ENCODE measurements at places on chromosomes 7 and 10.

- DNase-seq, result peak; percentile 90
Observed at GRCh38 chr7:106848851-106849442, 16.1 kb upstream of the PIK3CG start.

- no peak for DNase-seq
Observed at GRCh38 chr10:67934336-67934735, 49.9 kb downstream of the SIRT1 start.

GRCh38 chr10:110498087-110498981 lies 627 bp downstream of the DUSP5 start:
- DNase-seq, result no peak

- no peak for DNase-seq
Observed at GRCh38 chr10:125455855-125456254, 227.1 kb downstream of the TEX36 start.

- DNase-seq, result peak; percentile 37
Observed at GRCh38 chr7:78587443-78588044, 789.0 kb downstream of the PHTF2 start.

GRCh38 chr10:60905580-60905979 lies 38.4 kb downstream of the RHOBTB1 start:
- peak; percentile 6 for DNase-seq

GRCh38 chr10:125158275-125158600 lies 2.1 kb downstream of the CTBP2 start:
- no peak for DNase-seq

GRCh38 chr7:919924-920341 lies 34.5 kb downstream of the ADAP1 start:
- DNase-seq, result no peak

DNA sequence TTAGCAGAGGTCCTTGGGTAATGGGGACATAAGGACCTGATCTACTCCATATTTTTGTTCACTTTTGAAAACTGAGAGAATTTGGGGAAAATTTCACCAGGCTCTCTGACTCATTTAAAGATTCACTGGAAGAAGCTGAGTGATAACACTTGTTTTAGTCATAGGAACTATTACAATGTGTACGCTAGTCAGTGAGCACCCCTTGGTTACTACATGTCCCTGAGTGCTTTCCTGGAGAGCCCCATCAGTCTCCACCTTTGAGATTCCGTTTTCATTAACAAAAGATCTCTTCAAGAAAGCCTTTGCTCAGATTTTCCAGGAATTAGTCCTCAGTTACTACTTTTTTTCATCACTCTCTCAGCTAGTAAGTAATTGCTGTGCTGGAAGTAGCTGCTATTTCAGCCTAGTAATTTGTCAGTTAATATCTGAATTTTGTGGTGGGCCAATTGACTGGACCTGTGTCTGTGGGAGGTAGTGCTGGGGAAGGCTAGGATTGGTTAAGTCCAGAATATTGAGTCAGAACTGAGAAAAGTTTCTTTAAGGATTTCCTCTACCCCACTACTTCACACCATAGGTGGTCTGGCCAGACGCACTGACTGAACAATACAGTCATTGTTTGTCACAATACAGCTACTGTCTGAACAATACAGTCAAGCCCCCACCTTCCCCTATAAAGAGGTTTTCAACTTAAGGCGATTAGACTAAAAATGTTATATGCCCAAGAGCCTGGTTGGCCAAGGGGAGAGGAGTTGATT lies 235.0 kb downstream of the CCDC7 start:
- DNase-seq, result no peak

- no peak for DNase-seq
Observed at GRCh38 chr7:128914566-128915151, 4.2 kb upstream of the KCP start.

DNA sequence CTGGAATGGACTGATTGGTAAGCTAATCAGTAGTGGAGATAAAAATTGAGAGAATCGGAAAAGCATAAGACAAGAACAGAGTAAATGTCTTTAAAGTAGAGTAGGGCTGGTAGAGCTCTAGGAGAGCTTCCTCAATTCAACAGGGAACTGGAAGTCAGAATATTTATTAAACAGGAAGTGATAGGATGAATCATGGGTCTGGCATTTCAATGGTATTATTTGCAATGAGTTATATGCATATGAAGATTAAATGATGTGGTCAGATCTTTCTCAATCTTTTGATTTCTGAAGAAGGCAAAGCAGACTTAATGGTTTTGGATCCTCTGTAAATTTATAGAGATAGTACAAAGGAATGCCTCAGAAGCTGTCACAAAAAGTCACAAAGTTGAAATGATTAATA lies 349.0 kb downstream of the HPSE2 start:
- peak; percentile 47 for DNase-seq

GRCh38 chr10:71236286-71236685 lies 23.9 kb downstream of the UNC5B start:
- peak; percentile 13 for DNase-seq

GRCh38 chr7:39681887-39682441 lies 58.6 kb downstream of the RALA start:
- DNase-seq, result no peak

GRCh38 chr10:79399223-79399831 lies 46.1 kb downstream of the ZCCHC24 start:
- DNase-seq, result peak; percentile 97

- DNase-seq, result no peak
Observed at GRCh38 chr10:114649217-114649903, 8.7 kb downstream of the ABLIM1 start.

DNA sequence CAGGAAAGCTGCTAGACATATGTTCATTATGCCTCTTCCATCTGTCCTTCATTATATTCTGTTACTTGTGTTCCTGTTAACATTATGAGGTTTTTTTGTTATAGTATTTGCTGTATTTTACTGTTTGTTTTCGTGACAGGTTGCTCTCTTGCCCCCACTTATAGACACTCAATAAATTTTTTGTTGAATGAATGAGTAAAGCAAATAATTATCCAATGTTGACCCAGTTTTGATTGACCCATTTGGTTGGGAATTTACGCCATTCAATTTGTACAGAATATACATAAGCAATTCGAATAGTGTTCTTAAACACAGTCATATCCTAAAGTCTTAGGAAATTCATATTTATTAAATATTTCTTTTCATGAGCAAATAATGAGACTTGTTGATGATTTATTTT lies 11.8 kb downstream of the CCSER2 start:
- no peak for DNase-seq

GRCh38 chr7:101537205-101537604 lies 91.9 kb downstream of the MYL10 start:
- peak; percentile 66 for DNase-seq

DNA sequence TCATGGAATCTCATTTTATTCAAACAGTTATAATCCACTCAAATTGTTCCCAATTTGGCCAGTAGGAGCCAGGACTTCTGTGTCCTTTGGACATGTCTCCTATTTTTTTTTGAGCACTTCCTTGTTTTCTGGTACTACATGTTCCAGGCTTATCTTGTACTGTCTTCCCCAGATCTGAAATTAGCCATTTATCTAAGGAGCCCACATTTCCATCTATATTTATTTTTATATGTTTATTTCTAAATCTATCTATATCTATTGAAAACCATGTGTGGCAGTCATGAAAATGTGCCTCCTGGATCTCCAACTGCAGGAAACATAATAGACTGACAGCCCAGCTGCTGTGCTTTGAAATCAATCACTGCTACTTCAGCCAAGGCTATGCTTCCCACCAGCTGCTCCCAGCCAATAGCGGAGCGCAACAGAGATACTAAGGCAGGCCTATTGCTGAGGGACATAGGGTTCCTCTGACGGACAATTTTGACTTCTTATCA lies 147.1 kb downstream of the LRRC4 start:
- no peak for DNase-seq

- DNase-seq, result no peak
Observed at GRCh38 chr10:45382591-45382990, 8.6 kb downstream of the ALOX5 start.

DNA sequence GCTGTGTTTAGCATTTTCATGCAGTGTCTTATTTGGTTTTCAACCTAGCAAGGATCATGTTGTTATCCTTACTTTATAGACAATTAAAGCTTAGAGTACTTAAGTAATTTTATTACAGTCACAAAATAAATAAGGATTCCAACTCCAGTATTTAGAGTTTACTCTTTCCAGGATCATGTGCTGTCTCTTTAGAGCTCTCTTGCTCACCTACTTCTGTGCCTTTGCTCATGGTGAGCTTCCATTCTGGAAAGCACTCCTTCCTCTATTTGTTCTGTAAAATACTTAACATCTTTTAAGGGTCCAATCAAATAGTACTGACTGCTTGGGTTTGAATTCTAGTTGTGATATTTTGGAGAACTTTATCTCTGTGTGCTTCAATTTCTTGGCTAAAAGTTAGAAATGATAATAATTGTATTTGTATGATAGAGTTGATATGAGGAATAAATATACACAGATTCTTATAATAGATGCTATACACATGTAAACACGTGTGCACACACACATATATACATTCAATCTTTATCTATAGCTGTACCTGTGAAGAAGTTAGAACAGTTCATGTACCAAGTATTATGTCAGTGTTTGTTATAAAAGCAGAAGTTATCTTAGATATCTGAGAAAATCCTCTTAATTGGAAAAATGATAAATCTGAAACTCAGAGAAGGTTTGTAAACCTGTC lies 18.2 kb upstream of the CALCR start:
- no peak for DNase-seq

GRCh38 chr10:129878835-129879234 lies 85.2 kb downstream of the EBF3 start:
- DNase-seq, result no peak

DNA sequence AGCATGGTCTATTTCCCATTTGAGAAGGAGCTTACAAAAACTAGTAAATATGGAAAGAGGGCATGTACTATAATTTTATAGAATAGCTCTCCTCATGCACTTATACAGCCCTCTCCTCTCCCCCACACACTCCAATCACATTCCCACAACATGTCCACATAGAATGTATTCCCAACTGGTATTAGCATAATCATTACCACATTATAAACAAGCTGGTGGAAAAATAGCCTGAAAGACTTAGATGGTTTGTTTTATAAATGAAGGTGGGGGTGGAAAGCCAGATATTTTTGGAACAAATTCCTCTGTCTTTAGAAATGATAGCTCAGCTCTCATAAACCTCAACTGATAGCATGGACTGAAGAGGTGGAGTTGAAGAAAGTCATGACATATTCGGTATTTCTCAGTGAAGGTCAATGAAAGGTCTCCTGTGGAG lies 410.1 kb downstream of the SUGCT start:
- DNase-seq, result no peak

GRCh38 chr7:29565982-29566746 lies 2.5 kb downstream of the PRR15 start:
- peak; percentile 7 for DNase-seq

DNA sequence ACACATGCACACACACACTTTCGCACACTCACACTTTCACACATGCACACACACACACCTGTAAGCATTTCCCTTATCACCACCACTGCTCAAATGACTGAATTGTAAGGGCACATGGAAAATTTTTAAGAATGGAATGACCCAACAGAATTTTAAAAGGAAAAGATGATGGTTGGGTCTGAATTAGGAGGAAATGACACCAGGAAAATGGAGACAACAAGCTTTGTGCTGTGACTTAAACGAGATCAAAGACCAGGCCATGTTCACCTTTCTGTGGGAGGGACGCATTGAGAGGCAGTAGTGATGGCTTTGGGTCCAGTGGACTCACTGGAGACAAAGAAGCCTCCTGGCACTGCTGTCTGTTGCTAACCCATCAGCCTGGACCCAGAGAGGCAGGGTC lies 16.7 kb upstream of the C10orf71 start:
- DNase-seq, result no peak

GRCh38 chr10:118904286-118904685 lies 125.2 kb upstream of the NANOS1 start:
- no peak for DNase-seq

DNA sequence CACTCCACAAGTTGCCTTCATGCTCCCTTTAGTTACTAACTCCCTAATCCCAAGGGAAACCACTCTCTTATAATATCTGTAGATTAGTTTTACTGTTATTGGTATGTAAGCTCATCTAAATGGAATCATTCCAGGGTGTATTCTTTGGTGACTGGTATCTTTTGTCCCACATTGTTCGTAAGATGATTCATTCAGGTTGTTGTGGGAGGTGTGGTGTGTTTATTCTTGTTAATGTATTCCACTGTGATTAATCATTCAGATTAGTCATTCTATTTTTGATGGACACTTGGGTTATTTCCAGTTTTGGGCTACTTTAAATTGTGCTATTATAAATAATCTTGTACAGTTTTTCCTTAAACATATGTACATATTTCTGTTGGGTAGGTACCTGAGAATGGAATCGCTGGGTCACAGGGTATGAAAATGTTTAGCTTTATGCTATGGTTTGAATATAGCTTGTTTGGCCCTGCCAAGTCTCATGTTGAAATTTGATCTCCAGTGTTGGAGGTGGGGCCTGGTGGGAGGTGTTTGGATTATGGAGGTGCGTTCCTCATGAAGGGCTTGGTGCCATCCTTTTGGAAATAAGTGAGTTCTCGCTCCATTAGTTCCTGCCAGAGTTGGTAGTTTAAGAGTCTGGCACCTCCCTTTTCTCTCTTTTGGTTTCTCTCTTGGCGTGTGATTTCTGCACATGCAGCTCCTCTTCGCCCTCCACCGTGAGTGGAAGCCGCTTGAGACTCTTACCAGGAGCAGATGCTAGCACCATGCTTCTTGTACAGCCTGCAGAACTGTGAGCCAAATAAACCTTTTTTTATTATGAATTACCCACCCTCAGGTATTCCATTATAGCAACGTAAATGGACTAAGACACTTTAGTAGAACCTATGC lies 13.8 kb downstream of the BTRC start:
- DNase-seq, result peak; percentile 84

DNA sequence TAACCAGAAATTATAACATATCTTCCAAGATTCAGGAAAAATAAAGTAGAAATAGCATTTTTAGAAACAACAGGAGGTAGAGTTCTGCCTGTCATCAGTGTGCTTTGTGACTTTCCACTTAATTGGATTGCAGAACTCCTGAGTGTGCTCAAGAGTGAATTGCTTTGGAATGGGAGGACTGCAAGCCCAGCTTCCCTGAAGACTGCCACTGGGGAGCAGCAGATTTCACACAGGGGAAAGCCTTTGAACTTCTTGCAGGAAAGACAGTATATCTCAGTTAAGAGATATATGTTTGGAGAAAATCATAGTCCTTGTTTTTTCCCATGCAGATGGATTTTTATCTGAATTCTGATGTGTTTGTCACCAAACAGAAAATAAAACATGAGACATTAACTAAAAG lies 124.5 kb downstream of the TMEM168 start:
- DNase-seq, result no peak

GRCh38 chr7:93097388-93097787 lies 20.4 kb downstream of the SAMD9 start:
- peak; percentile 7 for DNase-seq

DNA sequence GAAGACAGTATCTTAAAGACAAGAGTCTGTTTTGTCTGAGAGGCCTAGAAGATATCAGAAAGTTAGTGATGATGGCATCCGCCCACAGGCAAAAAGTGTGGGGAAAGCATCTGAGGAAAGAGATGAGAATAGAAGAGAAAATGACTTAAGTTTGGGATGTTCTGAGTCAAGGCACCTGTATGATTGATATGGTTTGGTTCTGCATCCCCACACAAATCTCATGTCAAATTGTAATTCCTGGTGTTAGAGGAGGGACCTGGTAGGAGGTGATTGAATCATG lies 568.2 kb upstream of the MGMT start:
- DNase-seq, result no peak

- DNase-seq, result no peak
Observed at GRCh38 chr7:12091231-12091630, 119.9 kb upstream of the TMEM106B start.

Measured in EL (cell line).